Right renal cortex interstitium (tissue), 3 donors: ENCODE measurements at places on chromosomes 13 and 19. TPM values are rescaled to one million over a fixed set of nuclear protein-coding genes. Genes with fewer than 3 reads are reported as not detected.

GARIN5A gene
- polyA plus RNA-seq, result 7.8 TPM

- DNase-seq, result no peak
Observed at GRCh38 chr13:111322916-111323331, 2.5 kb downstream of the TEX29 start.

DNA sequence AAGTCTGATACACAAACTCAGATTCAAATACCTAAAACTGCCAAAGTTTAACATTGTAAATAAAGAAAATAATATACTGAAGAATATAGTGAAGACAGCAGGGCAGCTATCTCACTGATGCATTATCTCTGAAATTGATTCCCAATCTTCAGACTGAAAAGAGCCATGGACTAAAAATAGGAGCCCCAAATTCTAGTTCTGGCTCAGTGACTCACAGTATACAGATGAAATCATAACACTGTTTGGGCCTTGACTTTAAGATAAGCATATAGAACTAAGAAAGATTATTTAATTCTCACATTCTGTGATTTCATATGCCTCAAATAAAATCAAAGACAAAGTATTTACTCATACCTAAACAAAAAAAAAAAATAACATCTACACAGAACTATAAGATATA, 53.9 kb downstream of the RBM26 start:
- no peak for DNase-seq

FCER2 gene
- polyA plus RNA-seq, result not detected

DNA sequence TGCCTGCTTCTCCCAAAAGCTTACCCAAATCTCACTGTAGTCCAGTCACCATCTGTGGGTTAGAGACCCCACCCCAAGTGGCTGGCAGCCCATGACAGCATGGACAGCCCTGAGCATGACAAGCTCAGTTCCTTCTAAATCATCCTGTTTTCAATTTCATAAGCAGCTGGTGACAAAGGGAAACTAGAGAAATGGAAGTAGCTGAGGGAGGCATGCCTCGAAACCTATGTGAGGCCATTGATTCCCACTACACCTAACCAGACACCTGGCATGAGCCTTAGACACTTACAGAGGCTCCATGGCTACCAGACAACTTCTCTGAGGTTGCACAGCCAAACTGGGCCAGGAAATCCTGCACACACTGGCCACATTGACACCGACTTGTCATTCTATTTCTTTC, 56.2 kb downstream of the ABCC4 start:
- DNase-seq, result no peak

KCNRG gene
- 2.0 TPM for polyA plus RNA-seq

DNA sequence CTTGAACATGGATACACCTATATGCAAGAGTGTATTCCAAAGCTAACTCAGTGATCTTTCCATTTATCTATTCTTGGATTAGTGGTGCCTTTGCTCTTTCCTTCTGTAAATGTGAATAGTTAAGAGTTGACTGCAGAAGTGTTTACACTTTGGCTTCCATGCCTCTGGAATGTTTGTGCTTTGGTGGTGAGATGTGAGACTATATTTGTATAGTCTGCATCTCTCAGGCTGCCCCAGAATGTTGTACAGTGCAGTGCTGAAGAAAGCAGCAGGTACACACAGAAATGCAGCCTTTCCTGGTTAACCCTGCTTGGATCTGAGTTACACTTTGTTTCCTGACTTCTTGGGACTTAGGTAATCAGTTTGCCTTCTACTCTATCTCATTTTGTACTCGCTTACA, 90.2 kb downstream of the DNAJC15 start:
- no peak for DNase-seq

DNA sequence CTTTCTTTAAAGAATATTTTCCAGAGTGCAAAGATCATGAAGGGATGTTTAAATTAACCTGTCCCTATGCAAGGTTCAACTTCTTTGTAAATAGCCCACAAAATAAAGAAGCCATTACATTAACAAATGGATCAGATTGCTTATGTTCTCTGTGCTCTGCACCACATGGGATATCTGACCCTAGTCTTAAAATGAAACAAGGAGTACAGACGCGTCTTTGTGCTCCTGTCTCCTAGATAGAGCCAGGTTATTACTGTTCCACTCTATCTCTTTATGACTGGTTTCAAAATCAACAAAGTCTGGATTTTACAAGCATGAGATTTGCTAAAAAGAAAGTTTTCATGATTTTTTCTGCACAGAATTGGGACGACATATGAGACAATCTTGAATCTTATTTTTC, 339.4 kb downstream of the KLF12 start:
- DNase-seq, result no peak

- no peak for DNase-seq
Observed at GRCh38 chr19:1416014-1416841, 8.8 kb downstream of the DAZAP1 start.

GRCh38 chr13:76214001-76214400, 577.9 kb downstream of the LMO7 start:
- no peak for DNase-seq

CDC42EP5 gene
- 22.0 TPM for polyA plus RNA-seq

- DNase-seq, result no peak
Observed at GRCh38 chr19:42498169-42498757, 30.0 kb downstream of the CEACAM1 start.

DNA sequence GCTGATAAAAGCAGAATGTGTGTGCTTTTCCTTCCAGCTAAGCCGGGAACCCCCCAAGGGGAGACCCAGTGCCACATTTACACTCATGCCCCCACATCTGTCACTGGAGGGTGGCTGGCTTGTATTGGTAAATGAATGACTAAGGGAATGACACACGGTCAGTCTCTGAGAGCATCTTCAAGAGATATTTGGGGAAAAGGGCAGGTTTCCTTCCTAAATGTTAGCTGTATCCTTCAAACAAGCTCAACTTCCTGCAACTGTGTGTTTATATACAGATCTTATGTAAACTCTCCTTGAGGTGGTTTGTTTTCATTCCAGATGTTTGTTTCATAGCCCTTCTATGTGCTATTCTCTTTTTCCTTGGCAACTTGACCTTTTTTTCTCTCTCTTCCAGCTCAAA, 192.6 kb downstream of the COL4A1 start:
- DNase-seq, result no peak

DNA sequence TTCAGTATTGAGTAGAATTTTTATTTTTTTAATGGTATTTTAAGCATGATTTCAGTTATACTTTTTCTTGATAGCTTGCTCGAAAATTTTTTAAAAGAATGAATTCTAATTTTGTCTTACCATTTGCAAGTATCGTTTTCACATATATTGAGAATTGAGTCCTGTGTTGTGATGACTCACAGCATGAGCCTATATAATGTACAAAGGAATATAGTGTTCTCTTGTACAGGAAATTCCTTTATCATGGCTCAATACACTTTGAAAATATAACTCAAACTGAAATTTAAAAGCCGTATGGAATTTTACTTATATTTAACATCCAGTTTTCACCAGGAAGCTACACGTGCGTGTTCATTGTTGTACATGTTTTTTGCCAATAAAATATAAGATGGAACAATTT, 161.1 kb upstream of the TMTC4 start:
- DNase-seq, result no peak

DNA sequence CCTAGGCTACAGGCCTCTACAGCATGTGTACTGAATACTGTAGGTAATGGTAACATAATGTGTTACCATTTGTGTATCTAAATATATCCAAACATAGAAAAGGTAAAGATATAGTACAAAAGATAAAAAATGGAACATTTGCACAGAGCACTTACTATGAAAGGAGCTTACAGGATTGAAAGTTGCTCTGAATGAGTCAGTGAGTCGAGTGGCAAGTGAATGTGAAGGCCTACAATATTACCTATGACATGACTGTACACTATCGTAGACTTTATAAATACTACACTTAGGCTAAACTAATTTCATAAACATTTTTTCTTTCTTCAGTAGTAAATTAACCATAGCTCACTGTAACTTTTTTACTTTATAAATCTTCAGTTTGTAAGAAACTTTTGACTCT, 35.1 kb downstream of the LPAR6 start:
- DNase-seq, result no peak

- no peak for DNase-seq
Observed at GRCh38 chr13:97189928-97190327, 32.2 kb upstream of the MBNL2 start.
